ENCODE measurements at places on chromosomes 3 and 15.
A peak's percentile ranks its signal among the peaks of the same experiment; 100 is the strongest.

- DNase-seq: no peak
These were observed 337.1 kb upstream of the NECTIN3 start for GRCh38 chr3:110734524-110734923.

- peak; percentile 11 for DNase-seq
These were observed 45.0 kb downstream of the BLM start for GRCh38 chr15:90762109-90762508.

DNA sequence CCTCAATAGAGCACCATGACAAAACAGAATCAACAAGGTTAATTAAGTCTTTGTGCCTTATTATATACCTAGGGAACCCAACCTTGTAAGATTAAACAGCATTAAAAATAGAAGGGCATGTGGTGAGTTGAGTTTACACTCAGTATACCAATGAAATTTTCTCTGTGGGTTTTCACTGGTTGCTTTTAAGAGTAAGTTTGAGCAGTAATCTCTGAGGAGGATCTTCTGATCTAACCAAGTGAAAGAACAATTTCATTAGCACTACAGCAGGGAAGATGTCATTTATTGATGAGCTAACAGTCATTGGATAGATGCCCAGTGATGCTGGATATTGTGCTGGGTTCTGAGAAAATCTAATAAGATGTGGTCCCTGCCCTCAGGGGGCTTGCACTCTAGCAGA is 26.9 kb upstream of the AKAP13 start:
- DNase-seq: no peak

- DNase-seq: no peak
These were observed 322.6 kb downstream of the THSD4 start for GRCh38 chr15:71437919-71438318.

GRCh38 chr3:128425142-128425845 is 41.4 kb downstream of the DNAJB8 start:
- DNase-seq: no peak

GRCh38 chr3:155185631-155186071 is 105.5 kb downstream of the MME start:
- peak; percentile 27 for DNase-seq

Data from astrocyte of the spinal cord (primary cell).